ENCODE measurements at places on chromosomes 13 and 19. TPM values are rescaled to one million over a fixed set of nuclear protein-coding genes. Genes with fewer than 3 reads are reported as not detected.
A peak's percentile ranks its signal among the peaks of the same experiment; 100 is the strongest.

DNA sequence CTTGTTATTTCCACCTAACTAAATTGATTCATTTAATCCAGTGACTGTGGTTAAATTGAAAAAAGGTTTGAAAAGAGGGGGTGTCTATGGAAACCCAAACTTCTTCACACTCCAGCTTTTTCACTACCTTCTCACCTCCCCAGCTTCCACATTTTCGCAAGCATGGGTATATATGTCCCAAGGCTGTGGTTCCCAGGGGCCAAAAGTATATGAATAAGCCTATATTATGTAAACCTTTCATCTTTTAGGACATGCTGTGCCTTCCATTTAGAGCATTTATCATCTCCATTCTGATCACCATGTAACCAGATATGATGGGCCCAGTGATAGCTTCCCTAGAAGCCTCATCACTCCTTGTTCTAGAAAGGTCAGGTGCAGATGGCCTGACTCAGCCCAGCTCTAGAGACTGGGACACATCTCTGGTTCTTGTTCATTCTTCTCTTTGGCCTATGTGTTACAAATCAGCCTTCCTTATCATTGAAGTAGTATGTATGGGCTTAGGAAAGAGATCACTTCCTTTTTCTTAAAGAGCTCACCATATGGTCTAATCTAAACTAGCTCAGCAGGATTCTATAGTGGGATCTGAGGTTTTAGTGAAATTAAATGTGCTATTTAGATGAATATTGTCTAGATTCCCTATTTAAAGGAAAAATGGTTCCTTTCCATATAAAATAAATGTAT is 19.5 kb upstream of the ARL11 start:
- ATAC-seq: no peak

- ATAC-seq: no peak
Measured at GRCh38 chr13:99760456-99760855, 211.1 kb downstream of the ZIC5 start.

The LRG1 gene
- total RNA-seq: not detected

DNA sequence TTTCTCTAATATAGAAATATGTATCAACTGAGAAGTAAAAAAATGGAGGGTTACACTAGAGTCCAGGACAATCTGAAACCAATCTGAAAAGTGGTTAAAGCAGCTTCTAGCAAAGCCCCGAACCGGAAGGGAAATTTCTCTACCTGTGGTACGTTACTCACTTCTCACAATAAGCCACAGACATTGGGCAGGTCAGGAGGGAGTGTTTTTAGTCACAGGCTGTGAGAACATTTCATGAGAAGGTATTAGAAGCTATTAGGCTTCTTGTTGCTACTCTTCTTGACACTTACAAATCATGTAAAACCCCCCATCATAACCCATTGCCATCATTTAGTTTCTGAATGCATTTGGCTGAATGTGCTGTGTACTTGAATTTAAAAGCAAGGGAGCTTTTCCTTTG is 120.9 kb downstream of the NUFIP1 start:
- no peak for ATAC-seq

DNA sequence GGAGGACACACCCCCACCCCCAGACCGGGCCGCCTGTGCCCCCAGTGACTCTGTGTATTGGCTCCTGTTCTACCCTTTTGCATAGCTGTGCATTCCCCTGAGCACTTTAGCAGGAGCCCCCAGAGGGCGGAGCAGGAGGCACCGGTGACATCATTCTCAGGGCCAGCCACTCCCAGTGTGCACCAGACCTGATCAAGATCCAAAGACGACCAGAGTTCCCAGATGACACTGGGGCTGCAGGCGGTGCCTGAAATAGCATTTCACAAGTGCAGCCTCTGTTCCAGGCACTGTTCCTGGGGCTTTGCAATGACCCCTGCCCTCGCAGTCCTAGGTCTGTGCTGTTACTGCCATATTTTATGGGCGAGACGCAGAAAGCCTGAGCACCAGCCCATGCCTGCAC is 14.5 kb upstream of the PTPRS start:
- ATAC-seq: no peak

The ZNF28 gene
- 25.2 TPM for total RNA-seq

GRCh38 chr19:720345-721160 is 11.8 kb downstream of the PALM start:
- no peak for ATAC-seq

The CD22 gene
- total RNA-seq: 5.3 TPM

- ATAC-seq: no peak
Measured at GRCh38 chr13:60583196-60583888, 186.3 kb downstream of the TDRD3 start.

- ATAC-seq: no peak
Measured at GRCh38 chr19:55535965-55536350, 975 bp downstream of the SBK2 start.

DNA sequence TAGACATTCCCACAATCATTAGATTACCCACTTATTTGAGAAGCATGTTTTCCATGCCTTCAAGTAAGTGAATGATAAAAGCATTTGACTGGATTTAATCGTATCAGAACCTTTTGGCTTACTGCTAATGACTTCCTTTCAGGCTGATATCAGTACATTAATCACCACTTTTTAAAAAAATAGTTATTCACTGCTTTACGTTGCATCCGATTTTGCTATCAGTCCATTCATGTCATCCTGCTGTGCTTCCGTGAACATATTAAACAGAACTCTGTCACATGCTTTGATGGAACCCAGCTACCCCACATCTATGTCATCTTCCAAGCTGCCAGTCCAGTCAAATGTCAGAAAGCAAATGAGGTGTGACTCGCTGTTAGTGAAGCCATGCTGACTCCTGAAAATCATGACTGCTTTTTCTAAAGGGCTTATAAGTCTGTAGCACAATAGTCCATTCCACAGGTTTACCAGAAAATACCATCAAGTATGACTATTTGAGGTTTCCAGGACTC is 440.9 kb downstream of the IRS2 start:
- no peak for ATAC-seq

DNA sequence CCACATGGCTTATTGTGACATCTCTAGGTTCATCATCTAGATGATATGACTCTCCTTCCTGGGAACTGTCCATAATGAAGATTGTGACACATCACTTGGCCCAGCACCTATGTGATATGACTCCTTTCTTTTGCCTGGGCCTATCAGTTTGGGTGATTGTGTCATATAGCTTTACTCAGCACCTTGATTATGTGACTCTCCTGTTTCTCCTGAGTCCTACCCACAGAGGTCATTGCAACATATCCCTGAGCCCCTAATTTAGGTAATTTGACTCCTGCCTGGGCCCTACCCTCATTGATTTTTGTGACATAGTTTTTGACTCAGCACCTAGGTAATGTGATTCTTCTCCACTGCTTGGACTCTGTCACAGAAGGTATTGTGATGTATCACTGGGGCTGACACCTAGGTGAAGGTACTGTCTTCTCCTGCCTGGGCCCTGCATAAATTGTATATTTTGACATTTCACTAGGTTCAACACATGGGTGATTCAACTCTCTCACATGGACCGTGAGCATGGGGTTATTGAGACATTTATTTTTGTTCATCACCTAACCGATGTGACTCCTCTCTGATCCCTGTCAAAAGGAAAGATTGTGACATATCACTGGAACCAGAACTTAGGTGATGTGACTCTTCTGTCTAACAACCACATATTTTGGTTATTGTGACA is 26.2 kb upstream of the ZNF254 start:
- peak; percentile 57 for ATAC-seq

- no peak for ATAC-seq
Measured at GRCh38 chr19:2242092-2242537, 5.5 kb downstream of the SF3A2 start.

- no peak for ATAC-seq
Measured at GRCh38 chr19:23394511-23394910, 760 bp downstream of the ZNF91 start.

DNA sequence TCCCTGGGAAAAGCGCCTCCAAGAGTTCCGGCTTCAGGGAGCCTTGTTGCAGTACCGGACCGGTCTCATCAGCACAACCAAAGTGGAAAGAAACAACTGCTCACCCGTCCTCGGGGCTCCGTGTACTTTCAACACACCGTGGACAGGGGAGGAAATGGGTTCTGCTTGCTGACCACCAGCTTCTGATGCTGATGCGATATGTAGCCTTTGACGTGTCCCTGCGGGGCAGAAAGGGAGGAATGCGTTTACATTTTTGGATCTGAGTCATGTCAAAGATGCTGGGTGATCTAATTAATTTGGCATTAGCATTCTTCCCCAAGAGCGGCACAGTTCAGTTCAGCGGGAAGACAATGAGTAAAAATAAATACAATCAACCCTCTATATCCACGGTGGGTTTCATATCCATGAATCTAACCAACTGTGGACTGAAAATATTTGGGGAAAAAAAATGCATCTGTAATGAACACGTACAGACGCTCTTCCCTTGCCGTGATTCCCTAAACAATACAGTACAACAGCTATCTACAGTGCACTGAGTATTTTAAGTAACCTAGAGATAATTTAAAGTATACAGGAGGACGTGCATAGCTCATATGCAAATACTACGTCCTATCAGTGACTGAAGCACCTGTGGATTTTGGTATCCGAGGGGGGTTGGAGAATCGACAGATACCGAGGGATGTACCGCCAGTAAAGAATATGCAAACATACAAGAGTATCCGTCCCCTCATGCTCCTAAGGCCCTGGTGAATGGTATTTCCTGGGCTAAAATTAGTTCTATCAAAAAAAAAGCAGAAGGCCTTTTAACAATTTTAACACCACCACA is 19.8 kb downstream of the PROZ start:
- no peak for ATAC-seq

DNA sequence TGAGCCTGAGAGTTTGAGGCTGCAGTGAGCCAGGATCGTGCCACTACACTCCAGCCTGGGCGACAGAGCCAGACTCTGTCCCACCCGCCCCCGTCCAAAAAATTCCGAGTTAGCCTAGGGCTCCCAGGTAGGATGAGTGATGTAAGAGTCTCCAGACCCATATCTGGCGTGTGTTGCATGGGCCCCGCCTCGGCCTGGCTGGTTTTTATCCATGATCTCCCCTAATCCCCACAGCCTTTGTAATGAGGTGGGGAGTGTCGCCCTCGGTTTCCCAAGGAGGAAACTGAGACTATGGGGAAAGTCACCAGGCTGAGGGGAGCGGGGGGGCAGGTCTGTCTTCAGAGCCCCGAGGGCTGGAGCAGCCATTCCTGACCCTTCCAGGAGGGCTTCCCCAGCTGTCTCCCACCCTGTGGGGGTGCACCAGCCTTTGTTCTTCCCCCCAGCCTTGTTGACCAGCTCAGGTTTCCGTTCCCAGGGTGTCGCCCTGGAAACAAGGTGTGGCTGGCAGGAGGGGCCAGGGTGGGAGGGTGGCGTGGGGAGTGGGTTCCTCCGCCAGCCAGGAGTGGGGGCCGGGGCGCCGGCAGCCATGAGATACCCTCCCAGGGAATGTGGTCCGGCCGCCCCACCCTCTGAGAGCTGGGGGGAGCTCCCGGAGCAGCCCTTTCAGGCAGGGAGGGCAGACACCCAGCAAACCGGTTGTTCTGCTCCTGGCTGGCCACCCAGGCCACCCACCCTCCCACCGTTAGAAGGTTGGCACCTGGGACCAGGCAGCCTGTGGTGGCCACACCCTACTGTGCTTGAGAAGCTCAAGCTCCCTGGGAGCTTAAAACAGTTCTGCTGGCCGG is 11.5 kb downstream of the MYH14 start:
- ATAC-seq: no peak

- peak; percentile 13 for ATAC-seq
Measured at GRCh38 chr19:35513628-35514281, at the start of gene DMKN. TSS of gene DMKN (minus strand) at chr19:35513649. CDS start at chr19:35513475, 174 bp downstream.

DNA sequence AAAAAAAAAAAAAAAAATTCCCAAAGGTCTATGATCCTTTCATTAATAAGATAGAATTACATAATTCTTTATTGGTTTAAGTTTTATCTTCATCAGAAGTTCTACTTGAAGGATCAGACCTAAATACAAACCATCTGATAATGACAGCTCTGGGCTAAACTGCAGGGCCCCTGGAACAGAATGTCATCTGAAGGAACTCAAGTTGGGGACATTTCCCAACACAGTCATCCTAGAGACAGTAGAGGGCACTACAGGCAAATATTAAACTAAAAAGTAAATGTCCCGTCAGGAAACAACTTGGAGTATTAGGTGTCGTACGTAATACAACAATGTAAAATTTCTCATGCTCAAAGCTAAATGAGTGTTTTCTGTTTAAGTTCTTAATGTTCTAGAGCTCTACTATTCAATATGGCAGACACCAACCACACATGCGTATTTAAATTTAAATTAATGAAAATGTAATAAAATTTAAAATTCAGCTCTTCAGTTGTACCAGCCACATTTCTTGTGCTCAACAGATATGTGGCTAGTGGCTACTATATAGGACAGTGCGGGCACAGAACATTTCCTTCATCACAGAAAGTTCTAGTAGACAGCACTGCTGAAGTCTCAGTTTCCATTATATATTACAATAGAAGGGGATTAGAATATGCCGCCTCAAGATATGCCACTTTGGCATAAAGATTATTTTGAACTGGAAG is 21.8 kb upstream of the NAXD start:
- ATAC-seq: peak; percentile 87

The SYCN gene
- not detected for total RNA-seq

GRCh38 chr13:23020246-23020843 is 160.4 kb upstream of the SGCG start:
- ATAC-seq: no peak

- peak; percentile 50 for ATAC-seq
Measured at GRCh38 chr13:52925251-52925650, 76.8 kb upstream of the PCDH8 start.

The CYTH2 gene
- 28.6 TPM for total RNA-seq

The TSHZ3 gene
- total RNA-seq: 15.6 TPM

DNA sequence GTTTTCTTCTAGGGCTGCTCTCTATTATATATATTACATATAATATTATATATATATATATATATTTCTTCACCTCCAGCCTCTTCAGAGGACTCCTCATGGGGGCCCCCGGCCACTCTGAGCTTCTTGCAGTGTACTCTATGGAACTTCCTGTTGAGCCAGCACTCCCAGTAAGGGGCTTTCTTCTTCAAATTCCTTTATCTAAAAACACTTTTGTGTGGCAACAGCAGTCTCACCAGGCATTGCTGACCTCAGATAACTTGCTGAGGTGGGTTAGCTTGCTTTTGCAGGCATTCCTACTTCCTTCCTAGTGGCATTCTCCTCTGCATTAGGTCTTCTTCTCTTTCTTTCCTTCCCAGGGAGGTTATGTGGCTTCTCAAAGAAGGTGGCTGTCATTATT is 381.5 kb downstream of the MYO16 start:
- ATAC-seq: no peak

GRCh38 chr13:63516124-63516523 is 2100.5 kb upstream of the PCDH20 start:
- ATAC-seq: no peak

The ARL11 gene
- 0.74 TPM for total RNA-seq

The KLF1 gene
- not detected for total RNA-seq

The PSG4 gene
- total RNA-seq: not detected

- no peak for ATAC-seq
Measured at GRCh38 chr19:37565370-37565669, 29.3 kb downstream of the ZNF571 start.

- peak; percentile 50 for ATAC-seq
Measured at GRCh38 chr19:11106477-11106876, 17.2 kb downstream of the LDLR start.

- no peak for ATAC-seq
Measured at GRCh38 chr13:102212729-102213128, 189.1 kb downstream of the FGF14 start.

The KISS1R gene
- not detected for total RNA-seq

The ADGRE2 gene
- total RNA-seq: 4.4 TPM

The FUT1 gene
- total RNA-seq: 2.0 TPM

The KCTD4 gene
- total RNA-seq: 0.78 TPM

The P2RY11 gene
- total RNA-seq: 4.6 TPM

- ATAC-seq: no peak
Measured at GRCh38 chr13:59408738-59409137, 755.0 kb downstream of the DIAPH3 start.

GRCh38 chr19:58059003-58059670 is at the start of gene ZNF135:
TSS of gene ZNF135 (plus strand) at chr19:58059282. CDS start at chr19:58060003, 721 bp downstream.
- ATAC-seq: peak; percentile 97

Data from gastroesophageal sphincter (tissue), 4 donors.